ENCODE measurements at places on chromosomes 11 and 22.

- DNase-seq: no peak
Observed at GRCh38 chr11:48063424-48063978, 83.1 kb downstream of the PTPRJ start.

DNA sequence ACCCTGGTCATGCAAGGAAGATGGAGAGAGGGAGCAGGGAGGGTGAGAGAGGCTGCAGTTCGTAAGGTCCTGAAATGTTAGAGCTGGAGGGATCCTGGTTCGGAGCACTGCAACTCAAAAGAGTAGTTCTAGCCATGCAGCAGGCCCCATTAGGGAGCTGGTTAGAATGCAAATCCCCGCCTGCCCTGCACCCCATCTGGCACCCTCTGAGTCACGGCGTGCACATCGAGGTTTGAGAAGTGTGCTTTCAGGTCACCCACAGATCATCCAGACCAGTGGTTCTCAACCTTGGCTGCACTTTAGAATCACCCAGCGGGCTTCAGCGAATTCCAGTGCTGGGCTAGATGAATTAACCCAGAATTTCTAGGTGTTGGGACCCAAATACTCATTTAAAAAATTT, 48.2 kb downstream of the ST3GAL4 start:
- no peak for DNase-seq

DNA sequence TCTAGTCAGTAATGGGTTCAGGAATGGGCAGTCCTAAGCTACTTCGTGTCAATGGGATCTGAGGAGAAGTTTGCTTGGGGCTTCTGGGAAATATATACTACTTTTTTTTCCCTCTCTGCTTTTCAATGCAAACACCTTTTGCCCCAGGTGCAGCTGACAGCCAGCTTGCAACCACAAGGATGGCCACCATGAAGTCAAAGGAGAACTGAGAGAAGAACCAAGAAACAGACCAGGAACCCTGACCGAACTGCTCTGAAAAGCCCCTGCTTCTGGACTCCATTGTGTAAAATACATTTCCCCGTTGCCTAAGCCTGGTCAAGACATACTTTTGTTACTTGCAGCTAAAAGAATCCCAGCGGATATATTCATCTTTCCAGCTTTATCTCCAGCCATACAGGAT, 20.1 kb upstream of the CD44 start:
- no peak for DNase-seq

DNA sequence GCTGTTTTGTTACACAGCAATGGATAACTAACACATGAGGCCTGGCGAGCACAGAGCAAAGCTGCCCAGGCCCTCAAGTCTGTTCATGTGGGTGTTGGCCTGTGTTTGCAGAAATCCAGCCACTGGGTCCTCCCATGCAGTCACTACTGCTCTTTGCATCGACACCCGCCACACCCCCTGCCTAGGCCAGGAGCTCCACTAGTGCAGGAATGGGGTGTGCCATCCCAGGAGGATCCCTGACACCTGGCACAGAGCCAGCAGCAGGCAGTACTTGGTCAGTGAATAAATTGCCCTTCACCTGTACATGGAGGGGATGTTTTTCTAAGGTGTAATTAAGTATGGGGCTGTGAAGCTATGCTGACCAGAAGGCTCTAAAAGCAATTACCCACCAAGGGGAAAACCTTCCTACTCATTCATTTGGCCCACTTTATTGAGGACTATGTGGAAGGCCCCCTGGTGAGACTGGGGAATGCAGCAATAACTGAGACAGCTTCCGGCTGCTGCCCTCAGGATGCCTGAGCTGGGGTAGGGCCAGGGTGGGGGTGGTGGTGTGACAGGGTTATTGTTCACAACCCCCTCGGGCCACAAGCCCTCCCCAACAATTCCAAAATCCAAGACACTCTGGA, 160.8 kb downstream of the CRYBB2 start:
- no peak for DNase-seq

DNA sequence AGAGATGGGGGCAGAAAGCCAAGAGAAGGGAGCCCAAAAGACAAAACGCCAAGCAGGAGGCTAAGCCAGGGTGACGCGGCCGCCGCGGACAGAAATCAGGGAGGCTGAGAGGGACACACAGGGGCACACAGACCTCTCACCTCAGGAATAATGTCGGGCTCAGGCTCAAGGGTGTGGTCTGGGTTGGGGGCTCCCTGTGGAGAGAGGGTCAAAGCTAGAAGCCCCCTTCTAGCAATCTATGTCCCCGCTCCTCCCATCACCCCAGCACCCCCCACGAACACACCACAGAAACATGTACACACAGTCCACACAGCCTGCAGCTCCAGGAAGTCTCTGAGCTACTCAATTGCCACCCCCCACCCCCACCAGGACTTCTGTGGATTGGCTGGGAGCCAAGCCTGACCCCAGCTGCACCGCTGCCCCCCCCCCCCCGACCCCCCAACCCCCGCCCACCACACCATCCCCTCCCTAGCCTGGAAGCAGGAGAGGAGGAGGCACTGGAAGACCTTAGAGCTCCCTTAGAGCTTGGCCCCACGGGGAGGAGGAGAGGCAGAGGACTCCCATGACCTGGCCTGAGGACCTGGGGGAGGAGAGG, 6.9 kb downstream of the BCL9L start:
- no peak for DNase-seq

- no peak for DNase-seq
Observed at GRCh38 chr11:119612814-119613213, 116.2 kb downstream of the NECTIN1 start.

DNA sequence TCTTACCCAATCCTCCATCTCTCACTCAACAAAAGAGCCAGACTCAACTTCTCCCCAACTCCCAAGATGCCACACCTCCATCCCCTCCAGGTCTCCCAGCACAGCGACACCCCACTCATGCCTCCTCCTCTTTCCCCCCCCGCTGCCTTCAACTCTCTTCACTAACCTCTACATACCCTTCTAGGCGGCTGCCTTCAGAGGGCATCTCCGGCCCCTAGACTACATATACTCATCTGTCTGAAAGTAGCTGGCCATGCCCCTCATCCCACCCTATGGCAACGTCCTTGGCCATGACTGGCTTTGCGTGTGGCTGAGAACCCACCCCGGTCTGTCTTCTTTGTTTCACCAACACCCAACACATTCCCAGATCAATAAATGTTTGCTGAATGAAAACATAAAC, 81.7 kb upstream of the TMEM45B start:
- no peak for DNase-seq

- DNase-seq: no peak
Observed at GRCh38 chr11:73577496-73577917, 20.4 kb downstream of the FAM168A start.

DNA sequence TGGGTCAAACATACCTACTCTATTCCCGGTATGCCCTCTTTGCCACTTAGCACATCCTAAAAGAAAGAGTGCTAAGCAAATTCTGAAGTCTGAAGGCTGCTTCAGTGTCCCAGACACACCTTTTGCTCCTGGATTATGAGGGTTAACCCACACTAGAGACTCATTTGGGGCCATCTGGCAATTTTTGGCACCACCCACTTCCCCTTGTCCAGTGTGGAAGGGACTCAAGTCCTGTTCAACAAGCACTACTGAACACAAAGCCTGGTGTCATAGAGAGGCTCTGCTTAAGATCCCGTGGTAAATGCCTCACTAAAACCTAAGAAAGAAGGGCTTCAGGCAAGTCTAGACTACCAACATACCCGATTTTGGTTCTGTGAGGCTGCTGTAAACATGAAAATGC, 85.8 kb downstream of the SERGEF start:
- DNase-seq: no peak

DNA sequence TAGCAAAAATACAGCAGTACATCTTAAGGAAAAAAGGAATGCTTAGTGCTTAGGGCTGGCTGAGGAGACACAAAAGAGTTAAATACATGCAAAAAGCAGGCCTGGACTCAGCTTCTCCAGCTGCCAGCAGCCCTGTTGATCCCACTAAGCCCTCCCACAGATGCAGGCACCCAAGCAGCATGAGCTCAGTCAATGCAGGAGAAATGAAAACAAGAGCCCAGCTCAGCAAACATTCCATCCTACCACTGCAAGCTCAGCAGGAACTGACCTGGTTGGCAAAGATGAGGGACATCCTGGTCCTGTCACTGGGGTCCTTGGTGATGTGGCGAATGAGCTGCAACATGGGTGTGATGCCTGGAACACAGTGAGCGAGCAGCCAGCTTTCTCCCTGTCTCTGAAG, 5.8 kb downstream of the CYB5R2 start:
- DNase-seq: no peak
